ENCODE measurements at places on chromosomes 2 and 18.

DNA sequence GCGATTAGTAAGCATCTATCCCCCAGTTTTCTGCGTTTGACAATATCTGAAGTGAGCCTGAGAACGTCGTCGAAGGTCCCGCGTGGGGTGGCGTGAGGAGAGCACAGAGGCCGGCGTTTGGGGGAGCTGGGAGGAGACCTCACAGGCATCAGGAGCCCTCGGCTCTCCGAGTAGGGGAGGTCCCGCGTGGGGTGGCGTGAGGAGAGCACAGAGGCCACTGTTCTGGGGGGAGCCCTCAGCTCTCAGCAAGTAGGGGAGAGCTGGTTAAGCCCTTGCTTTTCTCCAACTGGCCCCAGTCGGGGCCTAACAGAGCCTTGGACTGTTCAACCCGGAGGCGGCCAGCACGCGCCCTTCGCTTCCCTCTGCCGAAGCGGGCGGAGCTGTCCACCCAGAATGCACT, 134.3 kb downstream of the NFATC1 start:
- no peak for DNase-seq

DNA sequence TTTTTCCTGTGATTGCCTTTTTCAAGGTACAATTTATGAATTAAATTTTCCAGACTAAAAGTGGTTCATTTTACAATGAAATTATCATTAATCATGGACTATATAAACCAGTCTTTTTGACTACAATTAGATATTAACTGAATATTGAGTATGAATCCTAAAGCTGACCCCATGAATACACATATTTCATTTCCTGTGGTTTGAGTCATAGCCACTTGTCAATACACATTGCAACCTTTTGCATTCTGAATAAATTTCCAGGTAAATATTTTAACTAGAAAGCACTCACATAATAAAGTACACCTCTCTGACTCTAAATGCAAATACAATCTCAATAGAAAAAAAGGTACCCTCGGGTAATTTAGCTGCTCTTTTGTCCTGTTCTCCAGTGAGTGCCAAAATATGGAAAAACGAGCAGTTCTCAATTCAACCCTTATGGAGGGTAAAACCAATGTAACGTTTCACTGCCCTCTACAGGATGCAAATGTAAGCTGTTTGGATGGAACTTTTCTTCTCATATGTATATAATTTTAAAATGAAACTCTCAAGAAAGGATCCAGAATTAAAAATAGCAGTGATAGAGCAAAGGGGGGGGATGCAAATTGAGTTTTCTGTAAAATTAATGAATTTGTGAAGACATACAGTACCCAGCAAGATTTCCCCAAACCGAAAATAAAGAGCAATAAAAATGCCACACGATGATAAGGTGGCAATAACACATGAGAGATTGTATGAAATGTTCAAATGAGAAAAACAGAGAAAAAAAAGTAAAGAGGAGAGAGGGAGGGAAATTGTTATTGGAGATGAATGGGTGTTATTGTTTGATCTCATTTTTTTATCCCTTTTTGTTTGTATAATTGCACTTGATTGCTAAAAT, 1795.7 kb upstream of the PIK3C3 start:
- no peak for DNase-seq

GRCh38 chr18:32812342-32812741, 39.5 kb upstream of the KLHL14 start:
- no peak for DNase-seq

GRCh38 chr18:54776282-54776977, 51.8 kb upstream of the RAB27B start:
- DNase-seq: peak; percentile 10

DNA sequence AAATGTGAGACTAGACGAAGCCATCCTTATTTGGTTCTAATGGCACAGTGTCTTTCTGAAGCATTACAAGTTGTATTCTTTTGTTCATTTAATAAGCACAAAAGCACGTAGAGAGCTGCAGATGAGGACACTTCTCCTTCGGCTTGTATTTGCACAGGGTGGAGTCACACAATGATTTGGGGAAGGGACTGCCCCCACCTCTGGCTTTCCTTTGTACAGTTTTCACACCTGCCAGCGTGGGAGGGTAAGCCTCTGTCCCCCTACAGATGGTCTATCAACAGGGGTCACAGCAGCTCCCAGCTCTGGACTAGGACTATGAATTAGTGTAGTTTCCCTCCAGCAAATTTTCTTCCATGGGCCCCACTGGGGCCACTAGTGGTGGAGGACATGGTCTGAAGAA, 108.2 kb upstream of the KLHL14 start:
- no peak for DNase-seq

DNA sequence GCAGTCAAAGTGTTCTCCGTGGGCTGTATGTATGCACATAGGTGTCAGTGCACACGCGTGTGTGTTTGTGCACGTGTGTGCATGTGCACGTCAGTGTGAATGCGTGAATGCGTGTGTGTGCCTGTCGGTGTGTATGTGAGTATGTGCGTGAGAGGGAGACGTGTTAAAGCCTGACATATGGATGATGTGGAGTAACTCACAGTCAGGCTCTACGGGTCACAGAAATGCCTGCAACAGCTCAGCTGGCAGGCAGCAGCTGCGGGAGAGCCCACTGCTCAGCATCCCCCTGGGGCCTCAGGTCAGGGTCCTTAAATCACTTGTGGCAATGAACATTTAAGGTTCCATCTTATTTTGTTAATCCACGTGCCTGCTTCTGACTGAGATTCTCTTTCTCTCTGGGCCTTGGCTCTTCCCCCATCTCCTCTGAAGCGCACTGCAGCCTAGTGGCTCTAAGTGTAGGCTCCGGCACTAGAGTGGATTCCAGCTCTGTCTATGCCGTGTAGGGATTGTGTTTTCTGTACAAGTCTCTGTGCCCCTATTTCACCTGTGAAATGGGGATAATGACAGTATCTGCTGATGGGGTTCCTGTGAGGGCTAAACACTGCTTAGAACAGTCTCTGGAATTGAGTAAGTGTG, 63.0 kb downstream of the DYSF start:
- no peak for DNase-seq

DNA sequence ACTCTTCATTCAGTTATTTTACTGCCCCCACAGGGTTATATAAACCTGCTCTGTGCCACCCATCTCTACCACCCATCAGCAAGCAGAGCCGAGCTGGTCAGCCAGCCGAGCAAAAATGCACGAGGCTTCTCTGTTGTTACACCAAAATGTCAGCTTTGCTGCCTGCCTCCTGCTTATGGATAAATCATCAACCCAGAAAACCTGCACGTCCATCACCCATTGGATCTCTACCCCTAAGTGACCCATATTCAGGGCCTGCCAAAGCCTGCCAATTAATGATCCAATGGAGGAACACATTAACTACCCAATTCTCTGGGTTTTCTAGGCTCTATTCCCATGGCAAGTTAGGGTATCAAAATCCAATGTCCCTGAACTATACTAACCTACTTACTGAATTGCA, 365.5 kb upstream of the ACVR2A start:
- DNase-seq: no peak

GRCh38 chr18:500632-501405, at the start of gene COLEC12:
TSS of gene COLEC12 (minus strand) at chr18:500701. CDS start at chr18:500514, 187 bp downstream.
- no peak for DNase-seq

- no peak for DNase-seq
Measured at GRCh38 chr18:62365420-62365819, 40.3 kb downstream of the TNFRSF11A start.

Measured in GM20000 (cell line).